ENCODE measurements at places on chromosomes 4 and X.
A peak's percentile ranks its signal among the peaks of the same experiment; 100 is the strongest.

DNA sequence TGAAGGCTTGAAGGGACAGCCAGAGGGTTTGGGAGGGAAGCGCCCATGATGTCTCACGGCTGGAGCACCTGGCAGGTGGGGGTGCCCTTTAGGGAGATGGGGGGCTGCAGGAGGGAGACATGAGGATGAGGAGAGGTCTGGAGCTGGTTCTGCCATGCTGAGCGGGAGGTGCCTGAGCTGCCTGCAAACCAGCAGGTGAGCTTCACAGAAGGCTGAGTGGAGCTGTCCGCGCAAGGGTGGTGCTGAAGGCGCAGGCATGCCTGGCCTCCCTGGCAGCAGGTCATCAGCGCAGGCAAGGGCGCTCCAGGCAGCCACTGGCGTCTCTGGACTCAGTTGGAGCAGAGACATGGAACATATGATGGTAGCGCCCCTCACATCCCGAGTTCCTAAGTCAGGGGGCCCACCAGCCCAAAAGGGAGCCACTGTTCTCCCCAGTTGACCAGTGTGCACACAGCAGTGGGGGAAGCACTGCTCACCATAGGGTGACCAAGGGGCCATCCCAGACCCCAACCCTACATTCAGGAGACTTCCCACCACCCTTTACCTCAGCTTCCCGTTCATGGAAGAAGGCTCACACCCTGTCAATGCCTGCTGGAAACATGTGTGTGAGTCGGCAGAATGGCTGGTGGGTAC is 25.8 kb downstream of the ADRA2C start:
- DNase-seq: peak; percentile 74

- DNase-seq: no peak
Measured at GRCh38 chr4:184039963-184040383, 134.9 kb downstream of the STOX2 start.

GRCh38 chrX:109830704-109831206 is 97.7 kb upstream of the ACSL4 start:
- no peak for DNase-seq

GRCh38 chr4:149465955-149466354 is 349.7 kb downstream of the IQCM start:
- no peak for DNase-seq

- no peak for DNase-seq
Measured at GRCh38 chr4:112410364-112410763, 105.6 kb downstream of the NEUROG2 start.

DNA sequence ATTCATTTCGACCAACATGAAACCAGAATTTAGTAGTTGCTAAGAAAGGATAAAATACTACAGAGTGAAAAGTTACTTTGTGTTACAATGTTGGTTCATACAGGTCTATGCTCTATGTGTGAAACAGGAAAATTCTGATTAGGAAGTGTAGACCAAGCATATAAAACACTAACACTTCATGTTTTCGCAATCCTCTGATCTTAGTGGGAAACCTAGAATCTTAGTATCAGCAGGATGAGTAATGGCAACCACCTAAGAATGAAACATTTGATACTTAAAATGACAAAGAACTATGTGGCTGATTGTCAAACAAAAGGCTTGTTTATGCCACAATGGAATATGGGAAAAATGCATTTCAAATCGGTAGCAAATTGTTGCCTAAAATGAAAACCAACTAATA is 116.1 kb downstream of the AMMECR1 start:
- DNase-seq: no peak

- DNase-seq: peak; percentile 23
Measured at GRCh38 chr4:41258783-41259182, 2.1 kb downstream of the UCHL1 start.

DNA sequence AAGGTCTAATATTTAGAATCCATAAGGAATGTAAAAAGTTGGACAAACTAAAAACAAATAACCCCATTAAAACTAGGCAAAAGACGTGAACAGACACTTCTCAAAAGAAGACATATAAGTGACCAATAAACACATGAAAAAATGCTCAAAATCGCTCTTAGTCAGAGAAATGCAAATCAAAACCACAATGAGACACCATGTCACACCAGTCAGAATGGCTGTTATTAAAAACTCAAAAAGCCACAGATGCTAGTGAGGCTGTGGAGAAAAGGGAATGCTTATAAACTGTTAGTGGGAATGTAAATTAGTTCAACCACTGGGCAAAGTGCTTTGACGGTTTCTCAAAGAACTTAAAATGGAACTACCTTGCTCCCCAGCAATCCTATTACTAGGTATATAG is 674.3 kb upstream of the MAGEB2 start:
- no peak for DNase-seq

- DNase-seq: peak; percentile 22
Measured at GRCh38 chr4:40199999-40200874, 3.4 kb downstream of the RHOH start.

- peak; percentile 78 for DNase-seq
Measured at GRCh38 chrX:39755143-39756032, 342.4 kb downstream of the BCOR start.

DNA sequence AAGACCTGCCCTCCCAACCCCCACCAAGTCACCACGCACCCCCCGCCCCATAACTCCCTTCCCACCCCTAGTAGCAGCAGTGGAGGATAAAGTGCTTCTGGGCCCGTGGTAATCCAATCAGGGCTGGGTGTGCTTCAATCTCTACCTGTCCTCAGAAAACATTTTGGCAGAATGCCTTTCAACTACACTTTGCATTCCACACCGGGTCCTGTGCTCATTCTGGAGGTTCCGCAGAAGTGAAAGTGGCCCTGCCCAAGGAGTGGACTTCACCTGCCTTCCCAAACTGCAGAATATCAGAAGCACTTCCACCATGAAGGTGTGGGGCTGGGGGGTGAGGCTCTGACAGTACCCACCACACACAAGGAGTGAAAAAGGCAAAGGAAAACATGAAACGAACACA is 322.3 kb downstream of the DHX15 start:
- DNase-seq: no peak

DNA sequence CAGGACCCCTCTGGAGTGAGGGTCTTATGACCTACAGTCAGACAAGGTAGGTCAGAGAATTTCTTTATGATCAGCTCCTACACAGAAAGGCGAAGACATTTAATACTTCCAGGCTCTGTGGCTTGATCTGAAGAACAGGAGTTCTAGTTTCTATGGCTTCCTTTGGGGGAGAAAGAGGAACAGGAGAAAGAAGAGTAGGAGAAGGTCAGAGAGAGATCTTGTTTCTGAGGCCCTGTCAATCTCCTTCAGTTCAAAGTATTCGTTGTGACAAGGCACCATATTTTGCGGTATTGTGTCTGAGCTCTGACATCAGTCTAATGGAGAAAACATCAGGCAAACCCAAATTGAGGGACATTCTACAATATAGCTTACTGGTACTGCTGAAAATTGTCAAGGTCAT is 16.7 kb downstream of the TMSB4X start:
- DNase-seq: no peak

DNA sequence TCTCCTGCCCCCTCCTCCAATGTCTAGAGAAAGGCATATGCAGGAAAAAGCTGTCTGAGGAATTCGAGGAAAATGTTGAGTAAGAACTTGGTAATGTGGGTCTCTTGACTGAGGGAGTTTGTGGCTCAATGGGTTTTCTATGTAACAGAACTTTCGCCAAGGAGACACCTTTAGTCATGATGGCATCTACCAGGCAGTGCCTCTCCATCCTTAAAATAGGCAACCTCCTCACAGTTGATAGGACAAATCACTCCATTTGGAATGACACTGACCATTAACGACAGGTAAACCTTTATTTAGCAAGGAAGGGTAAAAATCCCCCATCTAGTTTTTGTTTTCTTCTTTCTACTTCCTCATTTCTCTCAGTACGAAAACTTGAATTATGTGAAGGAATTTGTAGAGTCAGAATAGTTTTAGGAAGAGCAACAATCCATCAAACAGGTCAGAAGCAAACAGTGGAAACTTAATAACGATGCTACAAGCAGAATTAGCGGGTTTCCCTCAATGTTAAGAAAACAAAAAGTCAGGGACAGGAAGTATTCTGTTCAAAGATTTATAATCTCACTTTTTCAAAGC is 2.7 kb downstream of the GSX2 start:
- DNase-seq: no peak

DNA sequence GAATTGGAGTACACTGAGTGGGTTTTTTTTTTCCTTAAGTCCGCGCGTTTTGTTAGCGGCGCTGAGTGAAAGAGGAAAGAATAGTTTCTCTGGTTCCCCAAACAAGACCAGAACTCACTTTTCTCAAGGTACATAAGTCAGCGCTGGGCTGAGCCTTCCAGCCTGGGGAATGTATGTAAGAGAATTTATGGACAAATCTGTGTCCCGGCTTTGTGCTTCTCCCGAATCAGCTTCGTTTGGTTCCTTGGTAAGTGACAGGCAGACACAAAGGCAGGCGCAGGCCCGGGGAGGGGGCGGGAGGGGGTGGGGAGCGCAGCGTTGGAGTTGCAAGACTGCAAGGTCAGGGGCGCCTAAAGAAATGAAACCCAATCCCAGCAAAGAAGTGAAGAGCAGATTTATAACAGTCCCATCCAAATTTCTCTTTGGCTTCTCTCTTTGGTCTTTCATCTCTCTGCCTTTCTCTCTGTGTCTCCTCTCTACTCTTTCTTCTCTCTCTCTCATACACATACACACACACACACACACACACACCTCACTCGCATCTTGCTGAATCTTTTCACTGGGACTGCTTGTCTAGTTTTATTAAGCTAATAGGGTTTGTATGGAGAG is 981 bp downstream of the TET2 start:
- DNase-seq: no peak

DNA sequence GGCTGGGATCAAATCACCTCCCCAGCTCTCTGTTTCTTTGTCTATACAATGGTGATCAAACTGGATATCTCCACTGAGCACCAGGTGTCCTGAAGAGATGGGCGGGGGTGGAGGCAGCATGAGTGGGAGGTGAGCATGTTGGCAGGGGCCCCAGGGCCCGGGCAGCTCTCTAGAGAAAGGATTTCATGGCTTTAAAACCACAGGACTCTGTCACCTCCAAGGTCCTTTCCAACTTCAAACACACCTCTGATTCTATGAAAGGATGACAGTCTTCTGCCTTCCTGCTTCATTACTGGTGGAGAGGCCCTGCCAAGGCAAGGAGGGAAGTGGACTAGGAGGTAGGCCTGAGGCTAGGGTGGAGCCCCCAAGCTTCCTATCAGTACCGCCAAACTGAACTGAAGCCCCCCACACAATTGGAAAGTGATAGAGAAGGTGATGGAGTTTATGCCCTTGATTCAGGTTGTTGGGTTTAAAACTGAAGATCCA is 38.6 kb downstream of the TRIM2 start:
- DNase-seq: no peak

- peak; percentile 19 for DNase-seq
Measured at GRCh38 chrX:134171661-134172587, 65.1 kb upstream of the CCDC160 start.

DNA sequence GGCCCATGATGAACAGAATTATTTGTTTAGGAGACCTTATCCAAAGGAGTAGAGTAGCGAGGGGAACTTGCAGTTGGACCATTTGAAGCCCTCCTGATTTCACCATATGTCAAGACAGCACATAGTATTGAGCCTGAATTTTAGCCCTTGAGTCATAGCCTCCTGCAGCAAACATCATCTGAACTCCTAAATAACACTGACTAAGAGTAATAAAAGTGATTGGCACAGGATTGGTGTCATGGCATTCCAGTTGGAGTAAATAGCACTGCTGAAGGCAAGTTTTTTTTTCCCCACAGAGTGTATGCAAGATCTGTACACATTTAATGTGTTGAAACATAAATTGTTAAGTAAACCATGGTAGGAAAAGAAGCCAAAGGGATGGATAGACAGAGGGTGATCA is 89.0 kb downstream of the COMMD8 start:
- DNase-seq: no peak

DNA sequence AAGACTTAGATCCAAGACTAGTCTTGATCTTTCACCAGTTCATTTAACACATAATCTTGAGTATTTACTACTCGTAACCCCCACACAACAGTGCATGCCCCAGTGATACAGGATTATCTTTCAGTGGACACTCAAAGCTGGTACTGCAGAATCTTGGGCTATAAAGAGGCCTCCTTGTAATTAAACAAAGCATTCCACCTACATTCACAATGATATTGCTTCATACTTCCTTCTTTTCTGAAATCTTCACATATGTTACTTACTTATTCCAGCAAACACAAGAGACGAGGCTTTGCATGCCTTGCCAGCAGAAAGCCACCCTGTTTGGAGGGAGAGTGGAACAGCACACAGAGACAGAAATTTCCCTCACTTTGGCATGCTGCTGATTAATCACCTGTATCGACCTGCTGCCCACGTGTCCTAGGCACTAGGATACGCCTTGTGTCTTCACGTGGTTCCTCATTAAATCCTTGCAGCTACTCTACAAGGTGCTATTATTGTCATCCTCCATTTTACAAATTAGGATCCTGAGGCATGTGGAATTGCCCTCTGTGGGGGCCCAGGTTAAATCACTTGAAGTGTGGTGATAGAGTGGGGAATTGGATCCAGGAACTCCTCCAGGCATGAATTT is 77.3 kb downstream of the FAM184B start:
- DNase-seq: no peak

DNA sequence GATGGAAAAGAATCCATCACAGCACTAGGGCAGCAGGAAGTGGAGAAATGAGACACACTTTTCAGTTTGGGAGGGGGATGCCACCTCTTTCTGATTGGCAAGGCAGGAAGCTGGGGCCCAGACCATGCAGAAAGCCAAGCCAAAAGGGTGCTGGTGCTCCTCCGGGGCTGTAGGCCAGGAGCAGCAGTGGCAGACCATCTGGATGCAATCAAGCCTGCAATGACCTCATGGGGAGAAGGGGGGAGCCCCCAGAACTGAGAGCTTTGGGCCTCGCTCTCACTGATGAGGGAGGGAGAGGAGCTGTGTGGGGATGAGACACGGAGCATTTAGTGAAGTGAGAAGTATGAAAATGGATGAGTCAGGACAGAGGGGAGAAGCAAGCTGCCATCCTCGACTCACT is 141.3 kb upstream of the NALF2 start:
- DNase-seq: peak; percentile 14

DNA sequence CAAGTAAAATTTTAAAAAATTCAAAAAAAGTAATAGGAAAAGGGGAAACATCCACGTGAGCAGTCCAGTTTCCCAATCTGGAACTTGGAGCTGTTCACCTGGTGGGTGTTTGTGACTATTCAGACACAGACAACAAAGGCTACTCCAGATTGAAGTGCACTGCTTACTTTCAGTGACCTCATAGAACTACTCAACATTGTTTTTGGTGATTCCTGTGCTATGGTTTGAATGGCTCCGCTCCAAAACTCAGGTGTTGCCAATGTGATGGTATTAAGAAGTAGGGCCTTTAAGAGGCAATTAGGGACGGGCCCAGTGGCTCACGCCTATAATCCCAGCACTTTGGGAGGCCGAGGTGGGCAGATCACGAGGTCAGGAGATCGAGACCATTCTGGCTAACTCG is 22.1 kb downstream of the SH3RF1 start:
- no peak for DNase-seq

GRCh38 chrX:6962006-6962355 is 185.5 kb upstream of the STS start:
- DNase-seq: no peak

- DNase-seq: no peak
Measured at GRCh38 chrX:136639506-136640176, 8.3 kb upstream of the CD40LG start.

- DNase-seq: no peak
Measured at GRCh38 chr4:64882311-64883086, 473.2 kb upstream of the TECRL start.
